ENCODE measurements at places on chromosomes 11 and 22.

GRCh38 chr11:133834682-133835592, 10.4 kb downstream of the SPATA19 start:
- peak; percentile 72 for DNase-seq

DNA sequence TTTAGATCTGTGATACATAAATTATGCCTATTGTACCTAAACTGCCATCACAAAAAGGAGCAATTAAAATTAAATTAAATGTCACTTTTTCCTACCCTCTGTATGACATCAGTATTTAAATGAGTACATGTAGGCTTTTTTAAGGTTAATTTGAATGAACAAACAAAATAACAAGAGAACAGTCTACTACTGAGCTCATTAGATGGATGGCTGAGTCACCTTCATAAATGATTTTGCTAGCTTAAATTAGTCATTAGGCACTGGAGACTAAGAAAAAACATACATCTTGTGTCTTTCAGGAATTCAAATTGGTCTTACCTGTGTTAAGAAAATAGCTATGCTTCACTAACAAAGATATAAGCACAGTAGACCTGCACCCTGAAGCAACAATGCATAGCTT, 153.6 kb downstream of the RCN1 start:
- no peak for DNase-seq

DNA sequence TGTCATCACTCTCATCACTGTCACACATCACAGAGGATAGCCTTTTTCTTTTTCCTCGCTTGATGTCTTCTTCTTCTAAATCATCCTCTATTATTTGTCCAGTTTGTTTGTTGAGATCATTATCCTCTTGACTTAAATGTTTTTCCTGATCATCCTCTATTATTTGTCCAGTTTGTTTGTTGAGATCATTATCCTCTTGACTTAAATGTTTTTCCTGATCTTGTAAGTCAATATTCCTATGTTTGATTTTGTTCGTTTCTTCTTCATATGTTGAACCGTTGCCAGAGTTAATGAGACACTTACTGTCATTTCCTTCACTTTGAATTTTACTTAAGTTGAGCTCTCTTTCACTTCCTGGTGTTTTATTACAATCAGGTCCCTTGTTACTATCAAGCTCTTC, 5.6 kb downstream of the CCDC82 start:
- no peak for DNase-seq

GRCh38 chr11:123556633-123557032, 97.8 kb downstream of the SCN3B start:
- no peak for DNase-seq

- DNase-seq: no peak
Measured at GRCh38 chr11:34006876-34007275, 44.7 kb upstream of the CAPRIN1 start.

GRCh38 chr11:75759832-75760231, 8.7 kb upstream of the DGAT2 start:
- no peak for DNase-seq

- peak; percentile 42 for DNase-seq
Measured at GRCh38 chr22:25153961-25154666, 45.5 kb upstream of the CRYBB3 start.

Measured in kidney tubule cell (primary cell).